ENCODE measurements at places on chromosomes 16 and 17.
A peak's percentile ranks its signal among the peaks of the same experiment; 100 is the strongest.

GRCh38 chr17:32104158-32104557 lies 38.1 kb upstream of the RHOT1 start:
- DNase-seq: no peak

- peak; percentile 89 for DNase-seq
Measured at GRCh38 chr17:7252176-7253043, at the start of gene ELP5. Gene ELP5, plus strand, starts transcription at chr17:7252215. Its CDS starts 336 bp downstream, at chr17:7252551.

DNA sequence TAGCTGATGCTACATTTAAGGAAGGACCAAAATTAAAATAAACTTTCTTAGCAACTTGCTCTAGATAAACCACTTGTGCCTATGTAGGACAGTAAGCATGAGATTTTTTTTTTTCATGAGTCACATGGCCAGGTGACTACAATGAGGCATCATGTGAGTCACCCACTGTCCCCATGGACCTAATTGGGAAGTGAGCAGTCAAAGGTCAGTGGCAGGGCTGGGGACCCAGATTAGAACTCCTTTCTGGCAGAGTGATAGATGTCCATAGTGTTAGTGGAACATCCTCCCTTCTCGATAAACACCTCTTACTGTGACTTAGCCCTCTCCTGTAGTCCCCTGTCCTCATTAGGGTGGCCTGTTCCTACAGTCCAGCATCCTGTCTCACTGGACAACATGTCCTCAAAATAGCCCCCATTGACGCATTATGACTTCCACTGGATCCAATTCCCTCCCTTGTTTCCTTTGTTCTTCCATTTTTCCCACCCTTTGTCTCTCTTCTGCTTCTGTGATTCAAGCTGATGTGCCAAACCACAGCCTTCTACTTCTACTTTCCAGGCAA lies 12.4 kb downstream of the ITGB3 start:
- DNase-seq: no peak

GRCh38 chr16:68800257-68800875 lies 43.0 kb upstream of the TANGO6 start:
- peak; percentile 50 for DNase-seq

DNA sequence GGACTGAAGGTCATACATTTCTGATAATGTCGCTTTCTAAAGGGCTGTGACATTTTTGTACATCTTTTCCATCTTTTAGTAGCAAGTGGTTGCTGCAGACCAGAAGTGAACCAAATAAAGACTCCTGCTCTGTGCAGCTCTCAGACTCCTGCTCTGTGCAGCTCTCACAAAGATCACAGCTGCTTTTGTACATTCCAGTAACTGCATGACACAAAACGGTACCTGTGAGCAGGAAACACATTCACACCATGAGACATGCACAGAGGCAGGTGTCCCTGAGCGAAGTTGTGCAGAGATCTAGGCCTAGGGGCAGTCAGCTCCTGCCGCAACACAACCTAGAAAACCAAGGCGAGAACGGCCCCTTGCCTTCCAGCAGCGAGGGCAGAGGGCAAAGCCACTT lies 67.5 kb downstream of the KLHDC4 start:
- no peak for DNase-seq

- DNase-seq: no peak
Measured at GRCh38 chr16:87931504-87931903, 4.8 kb downstream of the CA5A start.

- DNase-seq: no peak
Measured at GRCh38 chr16:89386306-89387185, 103.8 kb downstream of the ANKRD11 start.

GRCh38 chr16:27620541-27620940 lies 70.6 kb downstream of the KATNIP start:
- DNase-seq: no peak

GRCh38 chr17:55518510-55518909 lies 7.3 kb upstream of the SMIM36 start:
- DNase-seq: no peak

GRCh38 chr16:27564224-27564623 lies 14.3 kb downstream of the KATNIP start:
- no peak for DNase-seq

DNA sequence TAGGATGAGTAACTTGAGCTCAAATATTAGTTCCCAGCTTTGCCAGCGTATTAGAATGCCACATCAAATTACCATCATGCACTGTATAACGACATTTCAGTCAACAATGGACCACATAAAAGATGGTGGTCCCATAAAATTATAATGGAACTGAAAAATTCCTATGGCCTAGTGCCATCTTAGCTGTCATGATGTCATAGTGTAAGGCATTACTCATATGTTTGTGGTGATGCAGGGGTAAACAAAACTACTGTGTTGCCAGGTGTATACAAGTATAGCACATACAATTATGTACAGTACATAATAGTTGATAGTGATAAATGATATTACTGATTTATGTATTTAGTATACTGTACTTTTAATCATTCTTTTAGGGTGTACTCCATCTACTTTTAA lies 54.4 kb upstream of the NETO2 start:
- DNase-seq: no peak

- DNase-seq: no peak
Measured at GRCh38 chr16:86244158-86244557, 266.2 kb upstream of the FOXF1 start.

GRCh38 chr17:65334406-65334805 lies 197.2 kb downstream of the RGS9 start:
- no peak for DNase-seq

DNA sequence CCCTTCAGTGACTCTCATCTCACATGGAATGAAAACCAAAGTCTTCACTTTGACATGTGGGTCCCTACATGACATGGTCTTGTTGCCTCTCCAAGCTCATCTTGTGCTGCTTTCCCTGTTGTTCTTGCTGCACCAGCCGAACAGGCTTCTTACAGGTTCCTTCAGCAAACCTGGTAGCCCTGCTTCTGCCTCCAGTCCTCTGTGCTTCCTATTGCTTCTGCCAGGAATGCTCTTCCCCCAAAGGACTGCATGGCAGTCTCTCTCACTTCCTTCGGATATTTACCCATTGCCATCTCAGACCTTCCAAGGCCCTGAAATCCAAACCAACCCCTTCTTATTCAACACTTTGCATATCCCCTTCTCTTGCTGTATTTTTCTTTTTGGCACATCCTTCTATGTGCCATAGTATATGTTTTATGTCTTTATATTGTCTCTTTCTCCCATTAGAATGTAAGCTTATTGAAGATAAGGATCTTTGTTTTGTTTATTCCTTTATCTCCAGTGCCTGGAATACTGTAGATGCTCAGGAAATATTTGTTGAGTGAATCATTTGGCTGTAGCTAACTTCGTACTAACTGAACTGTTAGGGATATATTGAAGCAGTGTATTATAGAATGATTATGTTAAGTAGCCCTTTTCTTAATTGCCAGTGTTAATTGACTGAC lies 57.9 kb upstream of the SLC12A3 start:
- DNase-seq: no peak

DNA sequence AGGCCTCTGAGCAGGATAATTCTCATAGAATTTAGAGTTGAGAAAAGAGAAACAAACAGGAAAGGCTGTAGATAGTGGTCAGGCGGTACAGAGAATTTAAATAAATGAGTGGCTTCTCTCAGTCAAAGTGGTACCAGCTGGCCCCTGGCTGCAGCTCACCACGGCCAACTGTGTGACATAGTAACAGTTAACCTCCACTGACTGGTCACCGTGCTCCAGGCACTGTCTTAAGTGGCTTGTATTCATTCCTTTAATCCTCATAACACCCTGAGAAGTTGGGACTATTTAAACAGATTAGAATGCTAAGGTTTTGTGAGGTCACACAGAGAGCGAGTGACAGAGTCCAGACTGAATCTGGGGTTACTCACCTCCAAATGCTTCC lies 108.9 kb downstream of the GNAO1 start:
- DNase-seq: no peak

GRCh38 chr17:40551091-40551878 lies 14.0 kb downstream of the CCR7 start:
- DNase-seq: no peak

DNA sequence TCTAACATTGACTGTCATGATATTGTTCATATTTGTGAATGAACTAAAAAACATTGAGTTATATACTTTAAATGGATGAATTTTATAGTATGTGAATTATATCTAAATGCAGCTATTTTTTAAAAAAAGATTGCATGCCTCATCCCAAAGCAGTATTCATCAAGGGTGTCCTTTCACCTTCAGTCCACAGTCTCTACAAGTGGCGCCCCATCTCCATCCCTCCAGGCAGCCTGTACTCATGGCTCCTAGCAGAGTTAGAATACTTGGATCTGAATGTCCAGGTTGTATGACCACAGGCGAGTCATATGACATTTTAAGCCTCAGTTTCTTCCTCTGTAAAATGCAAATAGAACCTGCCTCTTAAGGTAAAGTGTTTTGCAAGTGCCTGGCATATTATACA lies 69.8 kb downstream of the TMEM100 start:
- no peak for DNase-seq

DNA sequence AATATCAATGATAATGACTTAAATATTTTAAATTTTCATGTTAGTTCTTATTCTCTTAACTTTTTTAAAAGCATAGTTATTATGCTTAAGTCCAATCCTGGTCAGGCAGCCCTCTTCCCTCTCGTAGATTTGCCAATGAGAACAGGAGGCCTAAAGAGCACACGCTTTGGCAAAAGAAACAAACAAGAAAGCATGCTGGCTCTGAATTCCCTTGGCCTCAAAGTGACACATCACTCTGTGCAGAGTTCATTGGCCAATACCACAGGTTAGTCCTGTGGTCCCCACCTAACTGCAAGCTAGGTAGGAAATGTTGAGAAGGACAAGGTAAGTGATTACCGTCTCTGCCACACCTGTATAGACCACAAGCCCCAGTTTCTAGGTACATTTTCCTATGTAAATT lies 61.5 kb downstream of the MYO1D start:
- DNase-seq: no peak

GRCh38 chr17:50920891-50921586 lies 54.9 kb upstream of the TOB1 start:
- DNase-seq: no peak

GRCh38 chr17:66021757-66022156 lies 170.2 kb downstream of the CEP112 start:
- no peak for DNase-seq

GRCh38 chr16:58026139-58026704 lies 668 bp downstream of the MMP15 start:
- no peak for DNase-seq

DNA sequence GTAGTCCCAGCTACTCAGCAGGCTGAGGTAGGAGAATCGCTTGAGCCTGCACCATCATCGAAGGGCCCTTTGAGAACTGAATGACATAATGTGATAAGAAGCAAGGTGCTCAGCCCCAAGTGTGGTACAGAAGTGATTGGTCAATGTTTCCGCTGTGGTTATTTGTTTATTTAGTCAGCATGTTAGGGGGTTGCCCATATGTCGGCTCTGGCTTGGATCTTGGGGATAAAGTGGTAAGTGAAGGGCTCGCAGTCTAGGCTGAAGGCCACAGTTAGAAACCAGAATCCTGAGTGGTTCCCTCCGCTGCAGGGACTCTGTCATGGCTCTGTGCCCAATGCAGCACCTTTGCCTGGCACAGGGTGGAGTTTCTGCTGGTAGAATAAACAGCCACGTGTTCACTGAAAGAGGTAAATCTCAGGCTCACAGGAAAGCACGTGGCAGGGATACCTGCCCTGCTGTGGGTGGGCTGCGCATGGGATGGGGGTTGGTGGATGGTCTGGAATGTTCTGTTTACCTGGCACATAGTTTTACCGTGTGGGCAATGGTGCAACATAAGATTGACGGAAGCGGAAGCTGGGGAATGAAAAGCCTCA lies 35.4 kb downstream of the SYT17 start:
- no peak for DNase-seq

DNA sequence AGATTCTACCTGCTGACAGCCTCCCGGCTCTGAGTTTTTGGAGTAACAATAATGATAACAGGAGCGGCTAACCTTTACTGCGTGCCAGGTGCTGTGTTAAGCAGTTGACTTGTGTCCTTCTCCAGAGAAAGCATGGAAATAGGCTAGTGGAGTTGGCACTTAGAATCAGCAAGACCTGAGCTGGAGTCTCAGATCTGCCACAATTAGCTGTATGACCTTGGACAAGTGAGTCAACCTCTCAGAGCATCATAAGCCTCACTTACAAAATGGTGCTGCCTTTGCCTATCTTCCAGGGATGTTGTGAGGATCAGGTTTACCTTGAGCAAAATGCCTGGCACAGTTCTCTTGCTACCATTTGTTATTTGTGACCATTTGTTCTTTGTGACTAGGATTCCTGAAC lies 32.1 kb upstream of the TEX2 start:
- DNase-seq: no peak

DNA sequence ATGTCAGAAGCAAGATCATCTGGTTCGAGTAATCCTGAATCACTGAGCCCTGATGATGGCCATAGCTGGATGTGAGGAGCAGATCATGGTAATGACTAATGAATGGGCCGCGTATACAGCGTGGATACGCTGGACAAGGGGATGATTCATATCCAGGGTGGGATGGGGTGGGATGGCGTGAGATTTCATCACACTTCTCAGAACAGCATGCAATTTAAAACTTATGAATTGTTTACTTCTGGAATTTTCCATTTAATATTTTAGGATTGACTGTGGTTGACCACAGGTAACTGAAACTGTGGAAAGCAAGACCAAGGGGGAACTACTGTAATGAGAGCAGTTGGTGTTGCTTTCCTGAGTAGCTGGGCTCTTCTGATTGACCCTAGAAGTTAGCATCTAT lies 225.5 kb downstream of the STX8 start:
- no peak for DNase-seq

GRCh38 chr17:37662353-37662752 lies 19.1 kb upstream of the DDX52 start:
- no peak for DNase-seq

GRCh38 chr17:41538565-41538991 lies 10.5 kb upstream of the KRT19 start:
- DNase-seq: no peak

- peak; percentile 58 for DNase-seq
Measured at GRCh38 chr16:66525396-66526180, 24.3 kb downstream of the TK2 start.

DNA sequence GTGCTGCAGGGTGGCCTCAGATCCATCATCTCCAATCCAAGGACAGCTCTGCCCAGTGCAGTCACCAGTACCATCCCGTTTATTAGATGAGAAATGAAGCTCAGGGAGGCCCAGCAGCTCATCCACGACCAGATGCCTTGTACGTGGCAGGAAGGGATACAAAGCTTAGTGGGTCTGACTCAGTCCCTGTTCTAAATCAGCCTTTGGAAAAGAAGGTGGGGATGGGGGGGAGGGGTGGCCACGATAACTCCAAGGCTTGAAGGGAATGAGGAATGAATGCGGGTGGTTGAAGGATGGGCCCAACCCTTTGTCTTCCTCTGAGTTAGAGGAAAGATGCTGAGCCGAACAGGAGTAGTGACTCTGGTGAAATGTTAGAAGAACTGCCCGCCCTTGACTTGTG lies 25.8 kb downstream of the LLGL2 start:
- no peak for DNase-seq

DNA sequence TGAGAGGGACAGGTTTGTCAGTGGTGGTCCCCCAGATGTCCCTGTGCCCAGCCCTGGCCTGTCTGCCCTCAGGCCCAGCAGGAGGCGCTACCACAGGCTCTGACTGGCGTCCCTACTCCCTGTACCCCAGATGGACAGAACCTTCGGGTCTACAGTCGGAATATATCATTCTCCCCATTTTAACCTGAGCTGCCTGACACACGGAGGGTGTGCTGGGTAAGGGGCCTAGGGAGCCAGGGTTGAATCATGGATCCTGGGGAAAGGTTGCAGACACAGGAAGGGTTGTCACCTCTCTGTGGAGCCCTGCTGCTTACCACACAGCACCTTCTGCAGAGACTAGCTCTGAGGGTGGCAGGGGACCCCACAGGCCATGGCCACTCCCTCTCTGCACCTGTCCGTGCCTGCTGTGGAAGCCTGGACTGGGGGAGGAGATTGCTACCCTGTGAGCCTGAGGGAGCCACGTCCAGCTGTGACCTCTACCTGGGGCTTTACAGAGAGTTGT lies 162.2 kb upstream of the ZNF267 start:
- no peak for DNase-seq
